Mammary epithelial cell (primary cell): ENCODE measurements at places on chromosomes 3 and 15. TPM values are rescaled to one million over a fixed set of nuclear protein-coding genes. Genes with fewer than 3 reads are reported as not detected.

The PPP1R14D gene
- polyA plus RNA-seq, result not detected

The MESP2 gene
- polyA plus RNA-seq, result 0.10 TPM

The HHLA2 gene
- polyA plus RNA-seq, result not detected

GRCh38 chr3:10808130-10808735 is 7.8 kb upstream of the SLC6A11 start:
- DNase-seq, result no peak

GRCh38 chr3:17846466-17846865 is 104.0 kb upstream of the TBC1D5 start:
- no peak for DNase-seq

- DNase-seq, result no peak
Measured at GRCh38 chr15:78617076-78617475, 3.7 kb downstream of the CHRNA3 start.

DNA sequence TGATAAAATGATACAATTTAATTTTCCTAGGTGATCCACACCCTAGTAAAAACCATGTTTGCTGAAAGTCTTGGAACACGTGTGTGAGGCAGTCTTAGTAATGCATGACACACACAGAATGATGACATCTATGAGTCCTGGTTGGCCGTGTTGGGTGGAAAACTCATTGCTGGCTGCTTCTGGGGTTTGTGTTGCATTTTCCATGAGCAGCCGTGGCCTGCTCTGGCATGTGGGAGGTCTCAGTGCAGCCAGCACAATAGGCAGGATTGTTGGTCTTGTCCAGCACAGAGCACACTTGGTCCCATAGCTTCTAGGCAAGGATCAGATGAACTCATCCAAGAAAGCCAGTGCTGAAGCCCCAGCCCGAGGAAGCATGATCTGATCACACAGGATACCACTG is 172.8 kb upstream of the UBE3A start:
- DNase-seq, result no peak

- no peak for DNase-seq
Measured at GRCh38 chr3:168531116-168531515, 435.4 kb upstream of the GOLIM4 start.

- DNase-seq, result no peak
Measured at GRCh38 chr3:36762918-36763849, 1.2 kb downstream of the DCLK3 start.

- DNase-seq, result no peak
Measured at GRCh38 chr3:106167728-106168127, 298.9 kb upstream of the CBLB start.

DNA sequence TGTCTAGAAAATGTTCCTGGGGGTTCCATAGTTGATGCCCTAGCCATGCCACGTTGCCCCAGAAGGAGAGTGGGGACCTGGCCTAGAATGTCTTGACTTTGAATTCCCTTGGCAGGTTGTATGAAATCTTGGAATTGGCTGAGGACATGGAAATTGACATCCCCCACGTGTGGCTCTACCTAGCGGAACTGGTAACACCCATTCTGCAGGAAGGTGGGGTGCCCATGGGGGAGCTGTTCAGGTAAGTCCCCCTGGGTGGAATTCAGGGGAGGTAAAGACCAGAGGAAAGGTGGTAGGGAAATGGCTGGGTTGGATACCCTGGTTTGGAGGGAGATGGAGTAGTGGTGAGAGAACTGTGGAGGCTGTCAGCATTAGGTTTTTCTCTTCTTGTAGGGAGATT is 8.9 kb upstream of the FAM131A start:
- DNase-seq, result no peak

- DNase-seq, result no peak
Measured at GRCh38 chr3:192005989-192006388, 545.0 kb downstream of the PYDC2 start.

- DNase-seq, result no peak
Measured at GRCh38 chr15:29785136-29785535, 37.1 kb downstream of the TJP1 start.

DNA sequence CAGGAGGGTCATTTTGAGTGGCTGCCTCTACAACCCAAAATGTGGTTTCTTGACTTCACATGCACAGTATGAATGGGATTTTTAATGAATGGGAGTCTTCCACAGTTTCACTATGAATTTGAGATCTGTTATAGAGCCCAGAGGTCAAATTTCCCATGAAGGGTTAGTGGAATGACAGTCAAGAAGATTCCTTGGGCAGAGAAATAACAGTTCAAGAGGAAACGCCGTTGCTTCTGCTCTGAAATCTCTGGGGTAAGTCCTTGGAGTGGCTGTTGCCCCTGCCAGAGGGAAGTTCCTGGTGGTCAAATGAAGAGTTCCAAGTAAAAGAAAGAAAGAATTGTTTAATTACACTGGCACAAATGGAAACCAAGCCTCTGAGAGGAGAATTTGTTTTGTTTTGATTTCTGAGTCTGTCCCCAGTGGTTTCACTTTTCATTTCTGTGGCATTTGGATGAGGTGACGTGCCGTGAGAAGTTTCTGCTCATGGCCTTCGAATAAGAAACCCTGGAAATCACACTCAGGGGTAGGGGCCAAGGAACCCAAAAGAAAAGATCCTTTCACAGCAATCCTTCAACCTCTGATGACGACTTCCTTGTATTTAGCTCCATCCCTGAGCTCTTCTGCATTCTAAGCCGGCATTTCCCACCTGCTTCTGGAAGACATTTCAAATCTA is 77.5 kb upstream of the IL12A start:
- peak; percentile 17 for DNase-seq

- DNase-seq, result no peak
Measured at GRCh38 chr15:87567406-87568030, 689.0 kb downstream of the NTRK3 start.

DNA sequence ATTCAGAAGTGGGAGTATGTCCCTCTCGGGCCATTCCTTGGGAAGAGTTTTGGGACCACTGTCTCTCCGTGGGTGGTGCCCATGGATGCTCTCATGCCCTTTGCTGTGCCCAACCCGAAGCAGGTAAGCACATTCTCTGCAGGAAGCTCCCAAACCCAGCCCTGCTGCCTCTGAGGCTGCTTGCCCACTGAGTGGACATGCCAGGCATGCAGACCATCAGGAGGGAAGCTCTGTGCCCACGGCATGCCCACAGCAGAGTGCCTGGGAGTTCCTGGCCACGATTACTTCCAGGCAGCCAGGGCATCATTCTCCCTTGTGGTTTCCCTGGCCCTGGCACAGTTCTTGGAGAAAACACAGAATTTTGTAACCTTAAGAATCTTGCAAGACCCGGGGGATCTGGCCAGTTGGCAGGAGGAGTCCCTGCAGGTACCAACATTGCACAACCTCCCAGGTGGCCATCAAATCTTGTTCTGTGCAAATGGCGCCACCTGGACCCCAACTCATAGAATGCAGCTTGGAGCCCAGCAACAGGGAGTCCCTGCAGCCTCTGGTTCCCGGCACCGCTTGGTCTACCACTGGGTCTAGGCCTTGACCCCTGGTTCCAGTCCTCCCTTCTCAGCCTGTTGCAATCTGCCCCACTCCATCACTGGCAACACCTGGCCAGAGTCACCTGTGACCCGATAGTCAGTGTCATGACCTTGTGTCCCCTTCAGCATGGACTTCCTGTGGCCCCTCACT is 20.4 kb downstream of the FAH start:
- peak; percentile 65 for DNase-seq

DNA sequence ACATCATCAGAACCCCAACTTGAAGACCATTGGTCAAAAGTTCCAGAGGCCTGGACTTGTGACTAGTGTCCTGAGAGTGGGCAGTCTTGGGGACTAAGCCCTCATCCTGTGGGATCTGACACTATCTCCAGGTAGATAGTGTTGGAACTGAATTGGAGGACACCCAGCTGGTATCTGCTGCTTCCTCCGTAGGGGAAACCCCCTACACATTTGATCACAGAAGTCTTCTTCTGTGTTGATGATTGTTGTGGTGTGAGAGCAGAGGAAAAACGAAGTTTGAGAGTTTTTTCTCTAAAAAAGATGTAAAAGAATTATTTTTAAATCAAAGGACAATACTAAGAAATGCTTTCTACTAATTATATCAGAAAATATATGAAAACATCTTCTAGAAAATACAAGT is 6.9 kb downstream of the NSMCE3 start:
- no peak for DNase-seq

GRCh38 chr15:63997715-63998442 is 48.4 kb downstream of the DAPK2 start:
- peak; percentile 23 for DNase-seq

DNA sequence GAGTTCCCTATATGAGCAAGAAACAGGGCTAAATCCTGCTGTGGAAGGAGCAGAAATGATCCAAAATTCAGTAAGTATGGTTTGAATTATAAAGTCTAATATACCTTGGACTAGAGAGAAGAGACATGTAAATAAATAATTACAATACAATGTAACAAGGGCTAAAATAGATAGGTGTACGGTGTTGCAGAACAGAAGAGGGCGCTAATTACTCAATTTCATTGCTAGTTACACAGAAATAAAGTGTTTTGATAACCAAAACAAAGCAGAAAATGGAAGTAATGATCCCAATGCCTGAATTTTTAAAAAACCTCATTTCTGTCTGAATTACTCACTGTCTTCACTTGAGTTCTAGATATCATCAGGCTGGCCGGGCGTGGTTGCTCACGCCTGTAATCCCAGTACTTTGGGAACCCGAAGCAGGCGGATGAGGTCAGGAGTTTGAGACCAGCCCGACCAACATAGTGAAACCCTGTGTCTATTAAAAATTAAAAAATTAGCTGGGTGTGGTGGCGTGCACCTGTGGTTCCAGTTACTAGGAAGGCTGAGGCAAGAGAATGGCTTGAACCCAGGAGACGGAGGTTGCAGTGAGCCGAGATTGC is 8.3 kb upstream of the PLCH1 start:
- no peak for DNase-seq

- DNase-seq, result peak; percentile 82
Measured at GRCh38 chr3:134794950-134795745, at the start of gene EPHB1. TSS of gene EPHB1 (plus strand) at chr3:134795260.

DNA sequence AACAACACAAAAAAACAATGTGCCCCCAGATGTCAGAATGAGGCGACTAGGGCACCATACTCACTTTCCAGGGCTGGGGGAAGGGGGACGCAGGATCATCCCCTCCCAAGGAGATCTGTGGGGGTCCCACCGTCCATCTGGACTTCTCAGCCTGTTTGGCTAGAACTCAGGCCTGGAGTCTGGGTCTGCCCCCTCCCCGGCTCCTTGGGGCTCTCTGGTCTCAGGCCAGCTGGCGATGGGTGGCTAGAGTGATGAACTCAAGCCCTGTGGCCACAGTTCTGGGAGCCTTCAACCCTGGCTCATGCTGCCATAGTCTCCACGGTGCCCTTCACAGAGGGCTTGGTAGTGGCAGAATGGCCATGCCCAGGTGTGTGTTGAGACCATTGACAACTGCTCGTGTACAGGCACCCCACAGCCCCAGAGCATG is 13.6 kb downstream of the ZBTB47 start:
- no peak for DNase-seq
